NCI-H748 treated with DMSO at 0.1 percent for 48 hours (cell line): ENCODE measurements at places on chromosomes 2 and 18.

DNA sequence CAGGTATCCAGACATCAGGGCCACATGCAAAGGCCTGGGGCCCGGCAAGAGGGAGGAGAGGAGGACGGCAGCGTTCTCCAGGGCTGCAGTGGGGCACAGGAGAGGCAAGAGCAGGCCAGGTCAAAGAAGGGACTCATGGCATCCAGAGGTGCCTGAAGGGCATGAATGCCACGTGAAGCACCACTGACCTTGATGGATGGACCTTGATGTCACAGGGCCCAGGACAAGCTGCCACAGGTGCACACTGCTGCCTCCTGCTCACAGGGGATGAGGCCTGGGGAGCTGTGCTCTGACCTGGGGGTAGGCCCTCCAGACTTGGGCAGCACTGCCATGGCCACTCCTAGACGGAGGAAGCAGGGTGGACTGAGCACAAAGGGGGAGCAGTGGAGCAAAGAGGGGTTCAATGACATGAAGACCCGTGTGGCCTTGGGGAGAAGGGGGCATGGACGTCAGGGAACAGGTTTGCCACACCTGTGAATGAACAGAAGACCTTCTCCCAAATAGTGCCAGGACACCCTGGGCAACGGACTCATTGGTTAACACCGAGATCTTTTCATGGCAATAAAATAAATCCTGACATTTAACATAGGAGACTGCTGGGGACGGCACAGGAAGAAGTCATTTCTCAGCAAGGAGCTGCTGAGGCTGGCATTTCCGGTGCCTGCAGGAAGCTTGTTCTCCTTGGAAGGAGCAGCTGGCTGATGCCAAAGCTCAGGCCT lies 65.6 kb downstream of the EMX1 start:
- DNase-seq, result no peak

GRCh38 chr2:135664623-135665068 lies 77.0 kb upstream of the UBXN4 start:
- no peak for DNase-seq

DNA sequence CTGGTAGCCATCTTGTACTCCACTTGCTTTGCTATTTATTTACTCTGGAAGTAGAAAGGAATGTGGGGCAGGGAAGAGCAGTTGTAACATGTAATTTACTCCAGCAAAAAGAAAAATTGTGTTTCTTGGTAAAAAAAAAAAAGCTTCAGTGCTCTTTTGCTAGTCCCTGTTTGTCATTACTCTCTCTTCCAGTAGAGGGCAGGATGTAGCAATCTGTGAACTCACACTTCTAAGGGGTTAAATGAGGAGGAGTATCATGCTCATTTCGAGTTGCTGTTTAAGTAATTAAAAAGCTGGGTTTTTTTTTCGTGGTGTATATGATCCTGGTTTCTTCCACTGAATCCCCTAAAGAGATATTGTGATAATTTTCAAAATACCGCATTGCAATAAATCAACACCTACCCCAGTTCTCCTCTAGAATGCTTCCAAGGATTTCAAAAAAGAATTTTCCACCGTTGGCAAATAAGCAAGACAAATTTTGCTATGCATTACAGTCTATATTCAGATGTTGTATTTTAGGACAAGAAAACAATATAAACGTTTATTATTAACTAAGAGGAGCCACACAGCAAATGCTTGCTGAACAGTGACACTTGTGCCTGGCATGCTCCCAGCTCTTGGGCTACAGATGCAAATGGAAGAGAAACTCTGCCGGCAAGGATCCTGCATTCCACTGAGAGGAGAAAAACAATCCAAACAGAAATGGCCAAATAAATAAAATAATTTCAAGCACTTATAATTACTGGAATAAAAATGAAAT lies 261.6 kb downstream of the ASXL3 start:
- DNase-seq, result peak; percentile 95

GRCh38 chr2:77155511-77155910 lies 366.7 kb downstream of the LRRTM4 start:
- no peak for DNase-seq

- no peak for DNase-seq
Measured at GRCh38 chr18:48785091-48785614, 165.6 kb downstream of the SMAD7 start.

DNA sequence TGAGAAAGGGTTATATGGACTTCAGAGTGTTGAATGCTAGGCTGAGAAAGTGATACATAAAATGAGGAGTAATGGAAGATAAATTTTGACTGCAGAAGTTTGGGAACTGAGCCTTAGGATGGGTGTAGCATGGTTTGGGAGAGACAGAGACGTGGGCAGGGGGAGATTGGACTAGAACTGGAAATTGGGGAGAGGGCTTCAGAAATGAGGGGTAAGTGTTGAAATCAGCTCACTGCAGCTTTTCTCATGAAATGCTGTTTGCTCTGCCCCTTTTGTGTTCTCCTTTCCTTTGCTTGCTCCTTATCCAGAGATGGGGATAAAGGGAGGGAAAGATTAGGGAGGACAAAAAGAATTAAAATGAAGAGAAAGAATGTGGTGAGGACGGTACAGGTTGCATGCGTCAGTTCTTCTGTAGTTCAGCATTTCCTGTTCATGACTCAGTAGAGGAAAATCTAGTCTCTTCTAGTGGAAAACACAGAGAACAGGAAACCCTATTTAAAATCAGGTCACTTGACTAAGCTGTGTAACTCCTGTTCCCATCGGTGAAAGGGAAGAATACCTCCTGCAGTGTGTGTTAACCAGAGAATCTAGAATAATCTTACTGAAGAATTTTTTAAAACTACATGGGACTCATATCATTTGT lies 105.6 kb downstream of the CRIM1 start:
- no peak for DNase-seq

- DNase-seq, result no peak
Measured at GRCh38 chr2:112084689-112085374, 29.8 kb downstream of the TMEM87B start.

GRCh38 chr18:58886864-58887612 lies 22.4 kb downstream of the ZNF532 start:
- no peak for DNase-seq

GRCh38 chr2:236872015-236872414 lies 213.7 kb upstream of the COPS8 start:
- DNase-seq, result no peak

- DNase-seq, result no peak
Measured at GRCh38 chr2:54808661-54809060, 85.2 kb downstream of the EML6 start.

DNA sequence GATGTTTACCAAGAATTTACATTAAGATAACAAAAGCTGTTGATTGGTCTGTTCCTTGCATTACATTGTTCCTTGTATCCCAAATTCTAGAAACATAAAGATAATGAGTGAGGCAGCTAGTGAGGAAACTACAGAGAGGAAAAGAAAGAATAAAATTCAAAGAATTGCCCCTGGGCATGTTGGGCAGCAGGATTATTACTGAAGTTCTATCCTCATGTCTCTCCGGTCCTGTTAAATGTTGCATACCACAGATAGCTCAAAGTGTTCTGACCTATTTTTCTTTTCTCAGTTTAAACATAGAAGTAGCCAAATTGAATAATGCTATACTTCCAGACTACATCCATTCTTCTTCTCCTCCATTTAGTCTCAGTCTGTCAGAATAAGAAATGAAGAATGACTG lies 58.2 kb upstream of the DYNC1I2 start:
- no peak for DNase-seq
